NAMALWA (cell line): ENCODE measurements at places on chromosomes 2 and 18.

GRCh38 chr2:106197878-106198277, 3.8 kb upstream of the UXS1 start:
- DNase-seq, result no peak

GRCh38 chr2:71113843-71114242, 16.2 kb downstream of the MCEE start:
- no peak for DNase-seq

GRCh38 chr2:186887107-186888090, 38.4 kb upstream of the ZSWIM2 start:
- peak; percentile 12 for DNase-seq

- DNase-seq, result no peak
These were observed 70.4 kb upstream of the COL3A1 start for GRCh38 chr2:188903740-188904139.

GRCh38 chr2:163604941-163605555, 130.8 kb downstream of the FIGN start:
- no peak for DNase-seq

DNA sequence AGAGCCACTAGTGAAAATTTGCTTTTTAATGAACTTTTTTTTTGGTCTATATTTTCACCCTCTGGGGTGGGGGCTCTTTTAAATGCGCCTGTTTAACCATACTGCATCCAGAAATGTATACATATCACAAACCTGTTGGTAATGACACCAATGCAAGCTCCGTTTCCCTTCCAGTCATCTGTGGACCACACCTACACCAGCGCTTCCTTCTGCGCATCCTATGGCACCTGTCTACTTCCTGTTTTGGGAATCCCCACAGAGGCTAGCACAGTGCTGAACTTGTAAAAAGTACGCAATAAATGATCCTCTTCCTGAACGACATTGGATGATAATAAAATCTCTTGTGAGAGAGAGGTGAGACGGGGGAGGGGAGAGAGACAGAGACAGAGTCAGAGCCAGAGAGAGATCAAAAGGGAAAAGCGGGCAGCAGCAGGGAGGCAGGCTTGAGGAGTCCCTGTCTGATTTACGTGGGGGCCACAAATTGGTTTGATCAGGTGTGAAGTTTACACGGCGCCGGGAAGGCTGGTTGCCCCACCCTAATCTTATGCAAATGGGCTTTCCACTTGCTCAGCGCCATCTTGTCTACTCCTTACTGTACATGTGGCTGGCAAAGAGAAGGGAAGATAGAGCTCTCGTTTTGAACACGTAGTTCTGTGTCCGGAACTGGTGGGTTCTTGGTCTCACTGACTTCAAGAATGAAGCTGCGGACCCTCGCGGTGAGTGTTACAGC, 38.1 kb upstream of the SLC38A11 start:
- no peak for DNase-seq

- DNase-seq, result no peak
These were observed 14.0 kb downstream of the DYM start for GRCh38 chr18:49446481-49446880.

- DNase-seq, result no peak
These were observed 45.0 kb downstream of the EMILIN2 start for GRCh38 chr18:2891526-2892431.

GRCh38 chr2:217616936-217617335, 385.9 kb downstream of the TNS1 start:
- no peak for DNase-seq

DNA sequence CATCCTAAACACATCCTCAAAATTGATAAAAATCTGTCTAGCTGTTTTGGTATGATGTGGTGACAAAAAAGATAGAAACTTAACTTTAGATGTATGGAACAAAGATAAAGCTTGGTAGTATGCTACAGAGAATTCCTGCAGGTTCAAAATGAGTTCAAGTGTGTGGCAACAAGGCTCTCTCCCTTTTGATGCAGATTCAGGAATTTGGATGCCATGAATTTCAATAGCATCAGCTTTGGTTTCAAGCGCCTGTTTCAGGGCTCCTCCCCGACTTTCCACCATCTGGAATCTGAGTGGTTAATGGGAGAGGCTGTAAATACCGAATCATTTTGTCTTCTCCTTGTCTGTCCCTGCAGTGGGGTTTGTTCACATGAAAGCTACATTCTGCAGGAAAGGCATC, 180.6 kb downstream of the MTX2 start:
- no peak for DNase-seq

- DNase-seq, result no peak
These were observed at the start of gene KCNJ3 for GRCh38 chr2:154698296-154698720. Gene KCNJ3, plus strand, starts transcription at chr2:154698695. Its CDS starts 81 bp downstream, at chr2:154698776.

DNA sequence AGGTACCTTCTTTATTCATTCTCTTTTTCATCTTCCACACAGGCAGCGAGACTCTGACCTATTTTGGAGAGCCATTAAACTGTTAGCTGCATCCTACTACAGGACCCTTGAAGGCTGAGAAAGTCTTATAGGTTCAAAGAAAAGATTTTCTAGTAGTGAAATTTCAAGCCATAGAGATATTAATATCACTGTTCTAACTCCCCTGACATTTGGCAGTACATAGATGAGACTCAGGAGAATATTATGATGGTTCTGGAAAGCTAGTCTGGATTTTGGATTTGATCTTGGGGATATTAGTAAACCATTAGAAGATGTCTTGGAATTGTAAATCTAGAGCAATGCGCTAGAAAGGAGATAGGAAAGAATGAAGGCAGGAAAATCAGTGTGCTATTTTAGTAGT, 1.3 kb upstream of the ITPRID2 start:
- DNase-seq, result no peak

DNA sequence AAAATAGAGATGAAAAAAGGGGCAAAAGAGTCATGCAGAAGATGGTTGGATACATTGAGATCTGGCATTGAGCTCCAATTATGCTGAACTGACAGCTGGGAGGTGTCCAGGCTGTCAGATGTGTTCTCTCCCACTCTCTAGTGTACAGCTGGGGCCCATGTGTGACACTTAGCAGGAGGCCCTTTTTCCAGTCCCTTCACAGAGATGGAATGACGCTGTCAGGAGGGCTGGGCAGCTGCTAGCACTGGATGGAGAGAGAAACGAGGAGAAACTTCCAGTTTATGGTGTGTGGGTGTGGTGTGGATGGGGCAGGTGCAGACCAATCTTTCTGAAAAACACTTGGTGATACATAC, 437.7 kb upstream of the HS6ST1 start:
- no peak for DNase-seq

- peak; percentile 70 for DNase-seq
These were observed 132.7 kb upstream of the XPO1 start for GRCh38 chr2:61670591-61671501.

- DNase-seq, result no peak
These were observed 282.8 kb downstream of the NBAS start for GRCh38 chr2:15278296-15278695.

GRCh38 chr2:184419744-184420143, 178.6 kb upstream of the ZNF804A start:
- DNase-seq, result no peak

- DNase-seq, result no peak
These were observed 162.3 kb upstream of the VRK2 start for GRCh38 chr2:57884281-57884680.

- DNase-seq, result no peak
These were observed 68.8 kb downstream of the ACAA2 start for GRCh38 chr18:49744376-49745008.
